CD4-positive, alpha-beta memory T cell (primary cell): ENCODE measurements at places on chromosomes 3 and 15.

GRCh38 chr3:175885231-175885766, 1026.2 kb downstream of the NAALADL2 start:
- DNase-seq: no peak

- no peak for DNase-seq
These were observed 567.1 kb downstream of the EDEM1 start for GRCh38 chr3:5754602-5755001.

GRCh38 chr3:197428117-197428801, 127.5 kb downstream of the BDH1 start:
- DNase-seq: peak; percentile 18

GRCh38 chr3:182239316-182239715, 527.6 kb downstream of the SOX2 start:
- DNase-seq: no peak

DNA sequence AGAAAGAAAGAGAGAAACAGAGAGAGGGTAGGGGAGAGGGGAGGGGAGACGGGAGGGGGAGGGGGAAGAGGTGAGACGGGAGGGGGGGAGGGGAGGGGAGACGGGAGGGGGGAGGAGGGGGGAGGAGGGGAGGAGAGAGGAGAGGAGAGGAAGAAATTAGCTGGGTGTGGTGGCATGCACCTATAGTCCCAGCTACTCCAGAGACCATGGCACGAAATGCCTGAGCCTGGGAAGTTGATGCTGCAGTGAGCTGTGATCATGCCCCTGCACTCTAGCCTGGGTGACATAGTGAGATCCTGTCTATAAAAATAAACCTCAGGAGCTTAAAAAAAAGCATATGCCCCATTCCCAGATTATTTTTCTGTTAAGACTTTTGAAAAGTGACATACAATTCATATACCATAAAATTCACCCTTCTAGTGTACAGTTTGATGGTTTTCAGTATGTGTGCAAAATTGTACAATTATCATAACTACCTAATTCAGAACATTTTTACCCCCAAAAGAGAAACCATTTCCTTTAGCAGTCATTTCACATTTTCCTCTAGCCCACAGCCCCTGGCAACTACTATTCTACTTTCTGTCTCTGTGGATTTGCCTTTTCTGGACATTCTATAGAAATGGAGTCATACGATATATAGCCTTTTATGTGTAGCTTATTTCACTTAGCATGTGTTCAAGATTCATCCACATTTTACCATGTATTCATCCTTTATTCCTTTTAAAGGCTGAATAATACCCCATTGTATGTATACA, 699.6 kb downstream of the FHIT start:
- DNase-seq: no peak

GRCh38 chr15:28097656-28098359, 1.3 kb downstream of the OCA2 start:
- DNase-seq: no peak

DNA sequence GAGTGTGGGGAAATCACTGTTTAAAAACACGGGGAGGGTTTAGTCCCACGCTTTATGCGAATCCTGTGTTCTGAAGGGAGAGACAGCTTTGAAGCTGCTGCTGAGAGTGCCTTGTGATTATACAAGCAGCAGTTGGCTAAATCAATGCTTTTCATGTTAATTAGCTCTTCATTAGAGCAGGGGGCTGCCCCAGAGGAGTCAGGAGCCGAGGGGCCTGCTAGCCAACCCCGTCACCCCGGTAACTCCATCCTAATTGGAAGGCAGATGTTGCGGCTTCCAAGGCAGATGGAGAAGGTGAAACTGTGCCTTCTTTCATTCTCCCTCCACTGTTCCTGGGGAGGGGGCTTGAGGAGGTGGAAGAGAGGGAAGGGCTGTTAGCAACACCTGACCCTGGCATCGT, 92.4 kb upstream of the ANKRD34C start:
- DNase-seq: no peak

GRCh38 chr15:51356983-51357382, 15.5 kb downstream of the GLDN start:
- DNase-seq: no peak

- DNase-seq: no peak
These were observed 3.9 kb upstream of the PLCH1 start for GRCh38 chr3:155748611-155749365.

GRCh38 chr15:60462027-60462426, 16.9 kb downstream of the ICE2 start:
- no peak for DNase-seq

DNA sequence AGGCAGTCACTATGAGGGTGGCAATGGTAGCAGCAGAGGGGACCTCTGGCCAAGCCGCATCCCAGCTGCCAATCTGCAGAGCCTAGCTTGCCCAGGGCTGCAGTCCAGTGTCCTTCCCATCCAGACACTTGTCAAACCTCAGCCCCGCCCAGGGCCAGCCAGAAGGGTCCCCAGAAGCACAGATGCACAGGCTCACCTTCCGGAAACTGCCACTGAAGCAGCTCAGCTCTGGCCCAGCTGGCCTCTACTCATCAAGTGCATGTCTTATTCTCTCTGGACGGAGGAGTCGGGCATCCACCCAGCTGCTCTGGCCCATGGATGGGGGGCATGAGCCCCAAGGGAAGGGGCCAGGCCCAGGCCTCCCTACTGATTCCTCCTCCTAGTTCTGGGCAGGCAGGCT, 69.2 kb downstream of the DNAJB8 start:
- no peak for DNase-seq

- no peak for DNase-seq
These were observed 89.5 kb downstream of the IL20RB start for GRCh38 chr3:137047240-137047639.

DNA sequence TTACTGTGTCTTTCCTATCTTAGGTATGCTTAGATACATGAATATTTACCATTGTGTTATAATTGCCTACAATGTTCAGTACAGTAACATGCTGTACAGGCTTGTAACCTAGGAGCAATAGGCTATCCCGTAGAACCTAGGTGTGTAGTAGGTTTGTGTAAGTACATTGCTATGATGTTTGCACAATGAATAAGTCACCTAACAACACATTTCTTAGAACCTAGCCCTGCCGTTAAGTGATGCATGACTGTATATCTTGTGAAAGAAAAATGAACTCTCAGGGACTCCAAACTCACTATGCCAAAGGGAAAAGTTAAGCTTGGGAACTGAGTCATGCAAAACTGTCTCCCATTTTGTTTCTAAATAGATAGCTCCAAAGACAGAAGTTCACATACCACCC, 91.5 kb upstream of the ACP3 start:
- no peak for DNase-seq

DNA sequence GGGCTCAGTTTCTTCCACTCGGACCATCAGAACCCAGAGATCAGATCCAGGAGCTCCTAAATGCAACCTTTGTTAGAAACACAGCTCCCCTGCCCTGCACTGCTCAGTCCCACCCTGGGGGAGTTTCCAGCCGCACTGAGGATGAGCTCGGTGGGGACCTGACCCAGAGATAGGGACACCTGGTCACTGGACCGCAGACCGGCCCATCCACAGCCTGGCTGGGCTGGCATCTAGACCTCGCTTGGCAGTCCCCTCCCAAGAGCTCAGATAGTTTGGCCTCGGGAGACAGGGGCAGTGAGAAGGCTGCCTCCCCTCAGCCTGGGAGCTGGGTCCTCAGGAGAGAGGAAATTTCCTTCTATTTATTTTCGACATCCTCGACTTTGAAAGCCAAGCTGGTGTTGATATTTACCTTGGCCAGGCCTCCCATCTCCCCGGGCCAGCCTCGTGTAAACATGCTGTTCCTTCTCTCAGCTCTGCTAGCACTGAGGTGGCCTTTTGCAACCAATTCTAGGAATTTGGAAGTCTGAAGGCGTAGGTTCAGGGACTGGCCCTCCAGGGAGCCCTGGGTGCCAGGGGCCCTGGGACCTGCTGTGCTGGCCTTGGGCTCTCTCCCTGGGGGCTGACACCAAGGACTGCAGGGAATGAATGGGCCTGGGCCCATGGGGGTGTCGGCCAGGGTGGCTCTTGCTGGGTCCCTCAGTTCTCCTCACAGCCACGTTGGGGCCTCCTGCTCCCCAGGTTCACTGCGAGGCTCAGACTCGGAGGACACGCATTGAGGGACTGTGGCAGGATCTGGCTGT, 90.1 kb downstream of the VGLL4 start:
- DNase-seq: no peak

- no peak for DNase-seq
These were observed 38.7 kb upstream of the FBN1 start for GRCh38 chr15:48683991-48684765.

GRCh38 chr3:41768363-41768762, 193.5 kb downstream of the ULK4 start:
- no peak for DNase-seq

GRCh38 chr3:15264486-15264885, 58.4 kb downstream of the CAPN7 start:
- DNase-seq: no peak

- no peak for DNase-seq
These were observed 1.0 kb downstream of the MYLK start for GRCh38 chr3:123883111-123883510.

DNA sequence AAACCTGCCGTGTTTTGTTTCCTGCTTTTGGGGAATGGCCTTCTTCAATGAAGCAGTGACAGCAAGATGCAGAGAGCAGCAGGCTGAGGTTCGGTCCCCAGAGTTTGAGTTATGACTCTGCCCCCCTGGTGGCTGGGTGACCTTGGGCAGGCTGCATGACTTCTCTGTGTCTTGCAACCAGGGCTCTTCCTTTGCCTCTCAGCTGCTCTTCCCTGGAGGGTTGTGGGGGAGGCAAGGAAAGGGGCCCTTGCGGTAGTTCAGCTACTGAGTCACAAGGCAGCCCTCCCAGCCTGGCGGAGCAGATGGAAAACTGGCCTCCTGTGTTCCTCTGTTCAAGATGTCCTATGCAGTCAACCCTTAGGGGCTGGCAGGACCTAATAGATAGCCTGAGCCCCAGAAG, 17.1 kb downstream of the CTXND1 start:
- DNase-seq: peak; percentile 16

GRCh38 chr3:12155828-12156227, 2.9 kb downstream of the TIMP4 start:
- no peak for DNase-seq

- DNase-seq: no peak
These were observed 9.4 kb upstream of the MESP1 start for GRCh38 chr15:89760303-89761008.

DNA sequence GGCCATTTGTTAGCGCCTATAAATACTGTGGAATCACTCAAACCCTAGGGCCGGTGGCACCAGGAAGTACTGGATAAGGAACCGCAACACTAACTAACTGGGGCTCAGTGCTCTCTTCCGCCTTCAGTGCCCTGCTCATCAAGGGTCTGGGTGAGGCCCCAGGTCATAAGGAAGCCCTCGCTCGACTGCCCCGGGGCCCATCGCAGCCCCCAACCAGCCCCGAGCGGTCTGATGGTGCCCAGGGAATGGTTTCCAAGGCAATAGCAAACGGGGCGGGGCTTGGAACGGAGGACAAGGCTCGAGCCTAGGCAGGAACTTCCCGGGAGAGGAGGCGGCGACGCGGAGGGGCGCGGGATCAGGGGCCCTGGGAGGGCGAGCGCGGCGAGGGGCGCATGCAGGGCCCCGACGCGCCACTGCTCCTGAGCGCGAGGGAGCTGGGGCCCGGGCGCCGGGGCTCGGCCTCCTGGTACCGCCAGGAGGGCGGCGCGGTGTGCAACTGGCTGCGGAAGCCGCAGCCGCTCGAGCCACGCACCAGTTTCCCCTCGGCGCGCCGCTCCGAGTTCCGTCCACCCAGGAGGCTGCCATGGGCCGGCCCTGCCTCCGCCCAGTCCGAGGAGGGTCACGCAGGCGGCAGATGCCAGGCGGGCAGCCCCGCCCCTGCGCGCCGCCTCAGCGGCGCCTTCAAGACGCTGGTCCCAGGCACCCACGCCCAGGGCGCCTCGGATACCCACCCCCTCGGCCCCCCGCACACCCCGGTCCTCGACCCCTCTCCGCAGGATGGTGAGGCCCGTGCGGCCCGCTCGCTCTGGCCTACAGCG, at the start of gene TTLL3:
Gene TTLL3 (plus strand): TSS at position 648 of the 818 bp plus-strand sequence. CDS start 400 bp downstream, outside the sequence.
- DNase-seq: peak; percentile 34

DNA sequence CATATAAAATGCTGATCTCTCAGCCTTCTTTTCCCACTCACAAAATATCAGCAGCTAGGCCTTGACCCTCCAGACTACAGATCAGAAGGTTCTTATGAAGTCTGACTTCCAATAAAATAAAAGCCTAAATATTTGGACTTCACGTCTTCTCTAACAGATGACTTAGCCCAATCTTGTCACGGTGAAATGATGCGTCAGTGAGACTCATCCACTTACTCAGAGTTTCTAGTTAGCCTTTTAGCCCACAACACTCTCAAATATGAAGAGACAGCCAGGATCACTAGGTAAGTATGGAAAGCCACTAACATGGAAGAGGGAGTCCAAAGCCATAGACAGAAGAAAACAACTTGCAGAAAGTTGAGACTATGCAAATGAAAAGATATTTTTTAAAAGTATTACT, 601.2 kb downstream of the PYDC2 start:
- DNase-seq: no peak

DNA sequence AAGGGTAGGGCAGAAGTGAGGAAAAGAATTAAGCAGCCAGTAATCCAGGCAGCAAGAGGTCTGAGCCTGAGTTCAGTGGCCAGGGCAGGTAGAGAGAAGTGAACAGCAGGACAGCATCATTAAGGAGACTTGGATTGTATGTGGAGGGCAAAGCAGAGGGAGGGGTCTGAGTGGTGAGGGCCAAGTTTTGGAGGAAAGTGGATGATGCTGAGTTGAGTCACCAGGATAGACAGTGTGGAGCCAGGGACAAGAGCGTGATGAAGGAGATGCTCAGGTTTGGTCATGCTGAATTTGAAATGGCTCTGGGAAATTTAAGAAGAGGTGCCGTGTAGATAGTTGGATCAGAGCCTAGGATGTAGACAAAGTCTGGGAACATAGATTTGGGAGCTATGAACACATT, 93.1 kb downstream of the ARHGEF26 start:
- DNase-seq: no peak

GRCh38 chr3:73846951-73847350, 222.2 kb upstream of the PDZRN3 start:
- DNase-seq: no peak

- no peak for DNase-seq
These were observed 59.5 kb upstream of the STXBP5L start for GRCh38 chr3:120848503-120848902.

GRCh38 chr15:57951328-57951932, 114.1 kb downstream of the ALDH1A2 start:
- no peak for DNase-seq

GRCh38 chr15:78979456-78980320, 34.8 kb upstream of the CTSH start:
- DNase-seq: peak; percentile 37

DNA sequence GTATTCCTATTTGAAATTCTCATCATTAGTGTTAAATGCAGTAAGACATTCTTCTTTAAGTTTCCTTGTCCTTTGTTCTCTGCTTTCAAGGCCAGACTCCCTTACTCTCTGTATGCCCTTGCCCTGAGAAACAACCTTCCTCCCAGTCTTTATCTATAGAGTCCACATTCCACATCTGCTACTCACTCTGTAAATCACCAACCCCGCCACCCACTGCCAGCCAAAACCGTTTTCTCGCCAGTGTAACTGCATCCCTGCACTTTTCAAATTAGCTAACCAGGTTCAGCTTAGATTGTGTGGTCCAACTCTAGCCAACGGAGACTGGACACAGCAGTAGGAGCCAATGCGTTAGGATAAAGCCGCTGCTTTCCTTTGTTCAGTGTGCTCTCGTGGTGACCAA, 402.4 kb upstream of the PDZRN3 start:
- DNase-seq: no peak
